ENCODE measurements at places on chromosomes 1 and 21.

DNA sequence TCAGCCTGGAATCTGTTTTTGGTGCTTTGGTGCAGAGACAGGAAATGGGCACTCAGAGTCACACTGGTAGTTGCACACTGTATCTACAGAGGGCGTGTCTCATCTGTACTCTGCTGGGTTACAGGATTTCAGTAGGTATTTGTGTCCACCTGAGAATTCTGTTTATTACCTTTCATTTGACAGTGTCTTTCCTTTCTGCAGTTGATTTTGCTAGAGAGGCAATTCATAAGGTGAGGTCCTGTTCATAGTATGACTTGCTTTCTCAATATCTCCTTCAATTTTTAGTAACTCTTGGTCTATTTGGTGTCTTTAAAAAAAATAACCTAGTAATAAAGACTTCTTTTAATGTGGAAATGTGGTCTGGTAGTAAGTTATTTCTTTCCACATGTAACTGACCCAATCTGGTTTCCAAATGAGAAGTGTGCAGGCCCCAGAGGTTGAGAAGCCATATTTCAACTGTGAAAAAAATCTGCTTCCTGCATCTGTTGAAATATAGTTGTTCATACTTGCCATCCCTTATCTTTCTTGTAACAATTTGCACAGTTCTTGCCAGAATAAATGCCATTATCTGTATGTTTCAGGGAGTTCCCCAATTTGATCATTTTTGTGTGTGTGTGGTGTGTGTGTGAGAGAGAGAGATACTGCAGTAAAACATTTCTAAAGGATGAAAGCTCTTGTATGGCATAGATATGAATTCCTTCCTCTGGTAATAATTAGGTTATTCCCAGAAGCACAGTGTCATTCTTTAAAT lies 78.4 kb upstream of the DNAJC6 start:
- DNase-seq = no peak

- DNase-seq = no peak
Measured at GRCh38 chr1:61337981-61338848, 255.9 kb downstream of the NFIA start.

DNA sequence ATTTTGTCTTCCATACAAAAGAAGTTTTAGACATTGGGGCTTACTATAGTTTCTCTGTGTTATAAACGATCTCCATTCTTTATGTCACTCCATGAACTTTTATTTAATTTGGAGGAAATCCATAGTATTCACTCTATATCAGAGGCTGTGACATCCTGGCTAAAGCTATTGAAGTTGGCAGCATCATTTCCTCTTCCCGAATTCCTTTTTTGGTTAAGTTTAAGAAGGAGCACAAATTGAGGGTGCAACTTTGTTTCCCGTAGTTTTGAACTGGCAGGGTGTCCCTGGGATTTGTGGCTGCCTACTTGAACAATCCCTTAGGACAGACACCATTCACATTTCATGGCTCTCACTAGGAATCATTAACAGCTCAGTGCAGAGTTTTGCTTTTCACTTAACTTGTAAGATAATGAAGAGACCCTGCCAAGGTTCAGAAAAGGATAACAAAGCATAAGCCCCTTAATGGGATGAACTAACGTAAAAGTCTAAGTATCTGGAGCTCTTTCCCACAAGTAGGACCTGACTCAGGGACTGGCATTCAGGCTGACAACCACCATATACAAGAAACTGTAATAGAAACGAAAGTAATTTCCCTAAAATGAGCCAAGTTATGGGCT lies 13.9 kb downstream of the S1PR1 start:
- DNase-seq = no peak

DNA sequence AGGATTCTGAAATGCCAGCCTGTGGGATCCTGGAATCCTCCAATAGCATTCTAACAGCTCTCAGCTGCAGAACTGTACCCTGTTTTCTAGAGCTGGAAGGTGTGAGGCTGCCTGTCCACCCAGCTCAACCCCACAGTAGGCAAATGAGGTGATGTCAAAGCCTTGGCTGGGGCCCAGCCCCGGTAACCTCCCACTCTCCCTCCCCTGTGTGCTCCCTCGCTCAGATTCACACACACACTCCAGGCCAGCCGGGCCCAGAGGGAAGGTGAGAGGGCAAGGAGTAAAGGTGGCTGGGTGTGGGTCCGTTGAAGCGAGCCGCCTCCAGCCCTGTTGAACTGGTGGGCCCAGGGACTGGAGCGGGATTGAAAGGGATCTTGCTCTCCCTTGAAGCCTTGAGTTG lies at the start of gene BSND:
TSS of gene BSND (plus strand) at position 257 of the 400 bp plus-strand sequence. CDS start 254 bp downstream, outside the sequence.
- DNase-seq = no peak

GRCh38 chr1:69305621-69306020 lies 262.1 kb upstream of the LRRC7 start:
- no peak for DNase-seq

GRCh38 chr1:168135921-168136708 lies 615 bp downstream of the GPR161 start:
- DNase-seq = no peak

DNA sequence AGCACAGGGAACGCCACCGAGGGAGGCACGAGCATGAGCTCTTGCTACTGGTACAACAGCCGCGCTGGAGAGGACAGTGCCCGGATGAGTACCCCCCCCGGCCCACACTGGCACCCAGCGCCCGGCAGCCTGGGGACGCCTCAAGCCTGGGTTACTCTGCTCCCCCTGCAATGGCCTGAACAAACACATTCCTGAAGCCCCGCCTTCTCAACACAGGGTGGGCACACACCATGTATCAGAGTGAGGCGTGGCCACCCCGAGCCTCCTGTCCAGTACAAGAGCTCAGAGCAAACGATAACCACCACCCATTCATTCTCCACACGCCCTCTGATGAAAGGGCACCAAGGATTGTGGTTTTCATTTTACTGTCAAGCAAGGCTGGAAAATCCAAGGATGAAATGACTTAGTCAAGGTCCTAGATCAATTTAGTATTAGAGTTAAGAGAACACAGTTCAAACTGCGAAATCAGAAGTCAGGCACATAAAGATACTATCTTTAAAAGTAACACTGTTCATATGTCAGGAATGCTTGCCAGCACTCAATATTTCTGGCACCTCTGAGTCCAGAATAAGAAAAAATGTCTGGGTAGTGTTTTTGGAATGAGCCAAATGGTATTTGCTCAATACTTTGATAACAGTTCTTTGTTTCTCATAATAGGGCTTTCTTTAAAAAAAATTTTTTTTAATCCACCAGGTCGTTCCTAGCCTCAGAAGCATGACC lies 22.0 kb downstream of the UBE2G2 start:
- DNase-seq = no peak

DNA sequence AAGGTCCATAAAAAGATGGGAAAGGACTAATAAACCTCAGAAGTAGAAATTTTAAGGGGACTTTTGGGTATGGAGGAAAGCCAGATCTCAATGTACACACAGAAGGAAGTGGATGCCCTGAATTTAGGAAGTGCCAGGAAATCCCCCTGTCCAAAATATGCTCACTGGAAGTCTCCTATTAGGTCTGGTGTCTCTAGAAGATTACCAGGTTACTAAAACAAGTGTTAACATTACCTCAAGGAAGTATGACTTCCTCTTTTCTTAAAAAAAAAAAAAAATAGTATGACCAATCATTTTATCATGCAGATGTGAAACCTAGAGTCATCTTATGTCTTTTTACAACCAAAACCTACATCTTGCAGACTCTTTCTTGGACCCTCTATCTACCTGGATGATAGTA lies 30.7 kb downstream of the CD58 start:
- no peak for DNase-seq

DNA sequence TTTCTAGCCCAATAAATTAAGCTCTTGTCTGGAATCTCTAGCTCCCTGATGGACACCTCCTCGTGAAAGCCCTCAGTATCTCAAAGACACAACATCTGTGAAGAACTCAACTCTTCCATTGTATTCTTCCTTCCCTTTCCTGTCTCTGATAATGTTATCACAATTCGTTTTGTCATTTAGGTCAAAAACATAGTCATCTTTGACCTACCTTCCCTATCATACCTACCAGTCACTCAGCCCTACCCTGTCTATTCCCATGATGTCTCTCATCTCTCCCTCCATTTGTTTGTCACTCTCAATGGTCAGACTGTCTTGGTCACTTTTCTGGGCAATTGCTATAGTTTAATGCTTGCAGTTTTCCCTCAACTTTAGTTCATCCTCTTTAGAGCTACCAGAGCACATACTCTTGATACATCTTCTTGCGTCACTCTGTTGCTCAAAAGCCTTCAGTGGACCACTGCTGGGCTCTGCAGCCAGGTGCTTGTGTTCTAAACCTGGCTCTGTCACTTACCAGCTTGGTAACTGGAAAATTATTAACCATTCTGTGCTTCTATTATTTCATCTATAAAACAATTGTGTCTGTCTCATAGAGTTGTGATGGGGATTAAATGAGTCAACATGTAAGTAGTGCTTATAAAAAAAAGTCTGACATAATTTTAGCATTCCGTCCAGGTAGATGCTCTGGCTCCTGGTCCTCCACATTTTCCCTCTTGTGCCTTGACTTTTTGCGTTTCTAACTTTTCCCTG lies 39.6 kb downstream of the DDR2 start:
- DNase-seq = no peak

DNA sequence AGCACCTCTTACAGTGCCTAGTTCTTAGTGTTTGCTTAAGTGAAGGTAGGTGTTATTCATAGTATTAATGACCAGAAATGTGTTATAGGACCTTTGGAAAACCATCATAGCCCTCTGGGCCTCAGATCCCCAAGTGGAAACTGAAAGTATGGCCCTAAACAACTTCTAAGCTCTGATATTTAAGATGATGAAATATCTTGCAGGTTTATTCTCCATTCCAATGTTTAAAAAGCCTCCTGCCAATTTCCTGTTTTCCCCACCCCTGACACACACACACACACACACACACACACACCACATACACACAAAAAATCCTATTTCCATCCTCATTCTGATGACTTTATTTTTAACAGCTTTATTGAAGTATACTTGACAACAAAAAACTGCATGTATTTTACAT lies 108.2 kb downstream of the DIRAS3 start:
- DNase-seq = no peak

- no peak for DNase-seq
Measured at GRCh38 chr1:157356601-157357000, 195.7 kb downstream of the FCRL5 start.

DNA sequence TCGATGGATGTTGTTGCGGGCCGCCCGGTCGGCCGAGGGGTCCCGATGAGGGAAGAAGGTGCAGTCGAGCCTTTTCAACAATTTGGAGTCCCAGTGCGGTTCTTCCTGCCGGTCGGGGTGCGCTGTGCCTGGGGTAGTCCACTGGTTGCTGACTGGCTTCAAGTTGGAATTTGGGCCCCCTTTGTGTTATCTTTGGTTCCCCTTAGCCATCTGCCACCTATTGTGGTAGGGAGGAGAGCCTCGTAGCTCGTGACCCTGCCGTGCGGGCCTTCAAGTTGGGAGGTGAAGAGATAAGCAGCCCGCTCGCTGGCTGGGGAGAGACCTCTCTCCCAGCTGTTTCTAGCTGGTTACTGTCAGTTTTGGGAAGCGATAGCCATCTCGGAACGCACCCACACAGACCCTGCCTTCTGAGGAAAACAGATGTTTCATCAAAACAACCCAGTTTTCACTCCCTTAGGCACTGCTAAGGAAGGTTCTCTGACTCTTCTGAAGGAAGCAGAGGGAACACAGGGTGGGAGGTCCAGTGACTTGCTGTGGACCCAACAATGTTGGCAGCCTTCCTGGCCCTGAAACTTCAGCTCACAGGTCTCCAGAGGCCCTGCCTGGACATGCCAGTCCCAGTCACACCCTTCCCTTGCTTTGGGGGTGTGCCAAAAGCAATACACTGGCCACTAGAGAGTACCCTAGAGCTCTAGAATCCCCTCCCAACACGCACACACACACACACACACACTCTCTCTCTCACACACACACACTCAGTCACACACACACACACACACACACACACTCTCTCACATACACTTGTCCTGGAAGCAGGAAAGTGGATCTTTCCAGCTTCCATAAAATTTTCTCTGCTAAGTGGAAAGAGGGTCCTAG lies 1.0 kb downstream of the BTG2 start:
- no peak for DNase-seq

DNA sequence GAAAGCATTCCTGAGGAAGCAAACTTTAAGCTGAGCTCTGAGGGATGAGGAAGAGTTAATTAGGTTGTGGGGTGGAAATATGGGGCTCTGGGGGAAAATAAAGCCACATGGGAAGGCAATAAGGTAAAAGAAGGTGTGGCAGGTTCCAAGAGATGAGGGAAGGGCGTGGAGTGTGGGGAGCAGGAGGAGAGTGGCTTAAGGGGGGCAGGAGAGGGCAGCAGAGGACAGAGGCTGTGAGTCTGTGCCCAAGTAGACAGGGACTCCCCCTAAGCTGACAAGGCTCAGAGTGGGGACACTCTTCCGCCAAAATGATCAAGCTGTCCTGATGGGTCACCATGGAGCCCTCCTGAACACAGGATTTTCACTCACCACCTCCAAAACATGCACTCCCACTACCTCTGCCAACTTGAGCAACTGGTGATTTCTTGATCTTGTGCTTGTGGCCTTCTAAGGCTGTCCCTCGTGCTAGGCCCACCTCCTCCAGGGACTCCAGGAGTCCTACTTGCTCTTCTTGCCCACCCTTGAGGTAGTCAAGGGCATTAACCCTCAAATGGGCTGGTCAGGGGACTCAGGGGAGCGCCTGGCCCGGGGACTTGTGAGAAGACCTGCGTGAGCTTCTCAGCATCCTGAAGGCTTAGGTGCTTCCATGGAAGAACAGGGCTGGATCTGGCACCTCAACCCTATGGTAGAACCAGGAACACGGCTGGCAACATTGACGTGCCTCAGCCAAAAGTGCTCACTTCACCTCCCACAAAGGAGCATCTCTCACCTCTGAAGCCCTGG lies 23.4 kb downstream of the DMAP1 start:
- DNase-seq = no peak

- DNase-seq = no peak
Measured at GRCh38 chr1:23617084-23617521, 57.8 kb upstream of the ID3 start.

DNA sequence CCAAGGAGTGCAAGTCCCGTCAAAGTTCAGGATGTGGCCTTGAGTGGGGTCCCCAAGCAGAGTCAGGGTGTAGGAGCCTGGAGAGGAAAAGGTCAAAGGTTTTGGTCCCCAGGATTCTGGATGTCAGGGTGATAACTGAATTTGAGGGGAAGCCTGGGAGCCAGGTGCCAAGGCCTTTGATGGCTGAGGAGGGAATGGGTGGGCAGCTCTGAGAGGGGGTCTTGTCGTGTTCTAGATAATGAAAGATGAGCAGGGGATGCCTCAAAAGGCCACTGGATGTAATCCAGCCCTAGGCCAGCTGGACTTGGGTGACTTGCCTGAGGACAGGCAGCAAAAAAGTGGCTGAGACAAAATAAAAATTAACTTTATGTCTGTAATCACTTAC lies 27.5 kb upstream of the KCNA2 start:
- no peak for DNase-seq

DNA sequence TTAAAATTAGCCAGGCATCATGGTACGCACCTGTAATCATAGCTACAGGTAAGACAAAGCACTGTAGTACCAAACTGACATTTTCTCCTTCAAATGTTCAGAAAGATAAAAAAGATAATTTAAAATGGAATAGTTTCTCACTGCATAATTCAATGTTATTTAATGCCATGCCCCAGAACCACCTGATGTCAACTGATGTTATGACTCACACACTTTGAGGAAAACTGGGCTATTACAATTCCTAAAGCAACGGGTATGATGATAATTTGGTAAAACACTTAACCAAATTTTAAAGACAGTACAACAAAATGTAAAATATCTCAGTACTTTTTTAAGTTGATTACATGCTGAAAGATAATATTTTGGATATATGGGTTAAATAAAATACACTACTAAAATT lies 22.9 kb upstream of the PLEKHO1 start:
- DNase-seq = no peak

GRCh38 chr1:160149716-160150115 lies 1.7 kb upstream of the ATP1A4 start:
- DNase-seq = no peak

GRCh38 chr1:210347112-210347511 lies 18.4 kb downstream of the HHAT start:
- no peak for DNase-seq

Data from stimulated activated CD8-positive, alpha-beta memory T cell treated with anti-CD3 and anti-CD28 coated beads, Interleukin-7, amount 100 ng/mL, for 48 hours (primary cell).